Stimulated activated CD8-positive, alpha-beta memory T cell treated with anti-CD3 and anti-CD28 coated beads, Interleukin-12 subunit alpha, Interleukin-12 subunit beta, amount 100 ng/mL, for 1 hour (primary cell): ENCODE measurements at places on chromosomes 11 and 22.

- DNase-seq: no peak
These were observed 3.0 kb upstream of the SWAP70 start for GRCh38 chr11:9660886-9661285.

DNA sequence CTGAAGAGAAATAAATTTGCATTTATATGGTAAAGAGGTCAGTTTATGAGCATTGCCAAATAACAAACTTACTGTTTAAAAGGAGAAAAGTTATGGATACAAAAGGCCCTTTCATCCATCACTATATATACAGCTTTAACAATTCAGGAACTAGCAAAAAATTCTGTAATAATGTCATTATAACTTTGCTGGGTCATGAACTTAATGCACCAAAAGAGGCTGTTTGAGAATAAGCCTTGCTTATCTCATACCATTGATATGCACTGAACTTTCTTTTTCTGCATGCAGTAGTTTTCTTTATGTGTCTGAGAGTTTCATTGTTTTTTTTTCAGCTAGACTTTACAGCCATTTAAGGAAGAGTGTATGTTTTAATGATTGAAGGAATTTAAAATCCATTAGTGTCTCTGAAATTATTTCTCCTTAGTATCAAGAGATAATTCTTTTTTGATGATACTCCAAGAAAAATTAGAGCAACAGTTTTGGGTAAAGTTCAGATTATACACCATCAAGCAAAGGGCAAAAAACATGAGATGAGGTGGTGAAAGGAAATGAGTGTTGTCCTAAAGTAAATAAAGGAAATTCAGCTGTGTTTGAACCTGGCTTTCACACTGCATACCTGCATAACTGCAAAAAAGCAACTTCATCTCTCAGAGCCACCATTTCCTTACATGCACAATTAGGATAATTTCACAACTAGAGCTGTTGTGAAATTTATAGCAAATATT is 188.2 kb upstream of the ANO3 start:
- no peak for DNase-seq

- no peak for DNase-seq
These were observed 4.5 kb downstream of the NCF4 start for GRCh38 chr22:36865346-36865745.

DNA sequence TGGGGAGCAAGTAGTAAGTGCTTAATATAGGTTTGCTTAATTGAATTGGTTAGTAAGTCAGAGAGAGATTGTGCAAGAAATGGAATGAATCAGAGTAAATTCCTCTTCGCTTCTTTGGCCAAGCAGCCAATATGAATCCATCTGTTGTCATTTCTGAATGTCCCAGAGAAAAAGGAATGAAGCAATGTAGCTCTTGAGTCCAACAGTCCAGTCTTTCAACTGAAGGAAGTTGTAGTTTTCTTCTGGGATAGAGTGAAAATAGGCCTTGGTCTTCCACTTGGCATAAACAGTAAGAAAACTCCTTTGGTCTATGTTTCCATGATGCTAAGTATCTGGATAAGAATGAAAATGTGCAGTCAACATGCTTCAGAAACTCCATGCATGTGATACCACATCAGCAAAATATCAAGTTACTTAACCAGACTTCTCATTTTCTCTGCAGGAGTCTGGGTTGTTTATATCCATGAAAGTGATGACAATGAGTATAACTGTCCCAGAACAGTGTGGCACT is 1.8 kb upstream of the FIBIN start:
- no peak for DNase-seq

- DNase-seq: no peak
These were observed 94.3 kb downstream of the FEZ1 start for GRCh38 chr11:125401746-125402145.

DNA sequence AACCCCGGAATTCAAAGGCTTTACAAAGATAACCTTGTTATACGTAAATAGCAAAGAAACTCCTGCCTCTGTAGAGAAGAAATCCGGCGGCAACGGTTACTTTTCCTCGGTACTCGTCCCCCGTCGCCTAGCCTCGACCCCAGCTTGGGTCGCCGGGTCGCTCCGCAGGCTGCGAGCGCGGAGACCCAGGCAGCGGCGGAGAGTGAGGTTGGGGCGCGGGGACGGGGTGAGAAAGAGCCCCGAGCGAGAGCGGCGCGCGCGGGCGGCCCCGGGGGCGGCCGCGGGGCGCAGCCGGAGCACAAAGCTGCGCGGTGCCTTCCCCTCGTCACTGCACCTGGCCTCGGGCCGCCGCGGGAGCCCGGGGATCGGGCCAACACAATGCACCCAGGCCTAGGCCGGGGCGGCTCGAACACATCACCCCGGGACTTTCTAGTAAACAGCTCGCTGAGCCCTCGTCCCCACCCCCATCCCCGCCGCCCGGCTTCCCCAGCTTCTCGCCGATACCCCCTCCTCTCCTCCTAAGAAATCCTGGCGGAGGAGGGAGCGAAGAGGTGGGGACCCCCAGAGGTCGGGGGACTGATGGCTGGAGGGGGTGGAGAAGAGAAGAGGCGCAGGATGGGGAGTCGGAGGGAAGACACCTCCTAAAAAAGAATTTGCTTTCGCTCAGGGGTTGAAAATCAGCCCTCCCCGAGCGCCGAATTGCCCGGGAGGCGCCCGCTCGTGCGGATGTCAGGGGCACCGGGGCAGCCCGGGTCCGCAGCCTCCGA is 845 bp downstream of the MPPED2 start:
- DNase-seq: no peak

- DNase-seq: no peak
These were observed 16.5 kb downstream of the RHBDD3 start for GRCh38 chr22:29251265-29251664.

- DNase-seq: no peak
These were observed 80.3 kb upstream of the IZUMO1R start for GRCh38 chr11:94224078-94224477.

- no peak for DNase-seq
These were observed 1343.7 kb downstream of the BRD1 start for GRCh38 chr22:48483764-48484528.

DNA sequence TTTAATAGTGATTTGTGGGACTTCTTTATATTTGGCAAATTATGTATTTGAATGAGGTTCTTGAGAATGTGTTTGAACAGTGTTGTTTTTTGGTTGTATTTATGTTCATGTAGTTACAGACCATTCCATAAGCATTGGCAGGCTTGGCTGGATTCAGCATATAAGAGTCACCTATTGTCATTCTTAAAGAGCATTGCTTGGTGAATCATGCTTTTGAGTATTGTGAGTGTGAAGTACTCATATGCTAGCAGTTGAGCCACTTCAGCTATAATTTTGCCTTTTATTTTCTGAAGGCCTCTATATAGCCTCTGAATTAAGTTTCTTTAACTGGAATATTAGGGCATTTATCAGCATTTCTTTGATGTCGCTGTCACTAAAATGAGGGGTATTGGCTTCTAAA is 110.0 kb upstream of the GAL start:
- no peak for DNase-seq

GRCh38 chr11:132683602-132684001 is 848.7 kb downstream of the OPCML start:
- no peak for DNase-seq
